ENCODE measurements at places on chromosomes 12 and 14.

- DNase-seq: peak; percentile 95
These were observed 121.8 kb downstream of the TBC1D30 start for GRCh38 chr12:64946132-64946829.

- DNase-seq: no peak
These were observed 385.6 kb upstream of the OR4E1 start for GRCh38 chr14:22059201-22059600.

- peak; percentile 55 for DNase-seq
These were observed 527.3 kb upstream of the CCDC196 start for GRCh38 chr14:65958664-65959562.

DNA sequence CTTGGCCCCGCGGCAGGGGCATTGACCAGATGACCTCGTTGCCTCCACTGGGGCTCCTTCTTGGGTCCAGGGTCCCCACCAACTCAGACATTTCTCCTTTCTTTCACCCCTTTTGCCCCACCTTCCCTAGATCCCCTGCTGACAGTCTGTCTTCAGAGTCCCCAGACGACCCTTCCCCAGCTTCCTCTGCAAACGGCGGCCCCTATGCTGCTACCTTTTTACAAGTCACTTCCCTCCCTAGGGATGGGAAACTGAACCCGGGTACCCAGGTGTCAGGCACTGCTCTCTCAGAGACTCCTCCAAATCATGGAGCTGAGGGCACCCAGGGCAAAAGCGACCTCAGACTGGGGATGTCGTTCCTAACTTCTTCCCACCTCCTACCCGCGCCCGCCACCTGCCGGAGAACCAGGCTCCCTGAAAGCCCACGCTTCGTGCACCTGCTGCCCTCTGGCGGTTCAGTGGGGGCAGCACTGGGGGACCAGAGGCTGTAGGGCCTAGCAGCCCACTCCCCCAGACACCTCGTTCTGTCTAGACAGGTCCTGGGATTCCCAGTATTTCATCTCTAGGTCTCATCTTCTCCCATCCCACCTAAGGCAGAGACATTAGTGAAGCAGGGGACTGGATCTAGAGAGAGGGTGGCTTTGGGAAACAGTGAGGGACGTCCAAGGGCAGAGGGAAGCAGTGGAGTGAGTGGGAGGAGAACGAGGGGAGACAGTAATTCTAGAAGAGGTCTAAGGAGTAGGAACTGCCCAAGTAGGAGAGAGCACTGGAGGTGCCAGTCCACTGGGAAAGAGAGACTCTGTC lies 4.9 kb downstream of the ZNF385A start:
- peak; percentile 85 for DNase-seq

DNA sequence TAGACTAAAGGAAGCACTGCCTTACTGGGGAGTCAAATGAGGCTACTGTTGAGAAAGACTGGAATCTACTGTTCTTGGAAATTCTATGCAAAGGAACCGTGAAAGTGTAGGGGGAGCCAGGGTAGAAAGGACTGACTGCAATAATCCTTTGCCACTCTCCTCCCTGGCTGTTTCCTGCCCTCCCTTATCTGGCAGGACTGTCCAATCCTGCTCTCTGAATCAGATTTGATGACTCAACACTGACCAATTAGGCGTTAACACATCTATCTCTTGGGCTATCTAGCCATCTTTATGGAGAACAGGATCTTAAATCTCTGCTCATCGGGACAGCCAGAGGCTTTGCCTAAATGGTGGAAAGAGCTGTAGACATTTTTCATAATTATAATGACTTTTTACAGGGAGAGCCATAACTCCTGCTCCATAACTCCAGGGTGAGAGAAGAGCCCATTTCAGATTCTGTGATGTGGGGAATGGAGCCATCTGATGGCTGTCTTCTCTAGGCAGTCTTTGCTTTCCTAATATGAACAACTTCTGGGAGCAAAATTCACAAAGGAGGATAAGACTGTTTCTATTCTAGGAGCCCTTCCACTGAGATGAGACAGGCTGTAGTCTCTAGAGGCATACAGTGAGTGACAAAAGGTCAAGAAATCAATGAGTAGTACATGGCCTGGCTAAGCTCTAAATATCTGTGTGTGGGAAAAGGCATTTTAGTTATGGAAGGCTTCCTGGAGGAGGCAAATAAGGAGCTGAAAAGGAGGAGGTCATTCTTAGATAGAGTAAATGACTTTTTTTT lies 68.9 kb upstream of the CISTR start:
- no peak for DNase-seq

GRCh38 chr12:120453977-120454376 lies 7.7 kb downstream of the GATC start:
- DNase-seq: no peak

DNA sequence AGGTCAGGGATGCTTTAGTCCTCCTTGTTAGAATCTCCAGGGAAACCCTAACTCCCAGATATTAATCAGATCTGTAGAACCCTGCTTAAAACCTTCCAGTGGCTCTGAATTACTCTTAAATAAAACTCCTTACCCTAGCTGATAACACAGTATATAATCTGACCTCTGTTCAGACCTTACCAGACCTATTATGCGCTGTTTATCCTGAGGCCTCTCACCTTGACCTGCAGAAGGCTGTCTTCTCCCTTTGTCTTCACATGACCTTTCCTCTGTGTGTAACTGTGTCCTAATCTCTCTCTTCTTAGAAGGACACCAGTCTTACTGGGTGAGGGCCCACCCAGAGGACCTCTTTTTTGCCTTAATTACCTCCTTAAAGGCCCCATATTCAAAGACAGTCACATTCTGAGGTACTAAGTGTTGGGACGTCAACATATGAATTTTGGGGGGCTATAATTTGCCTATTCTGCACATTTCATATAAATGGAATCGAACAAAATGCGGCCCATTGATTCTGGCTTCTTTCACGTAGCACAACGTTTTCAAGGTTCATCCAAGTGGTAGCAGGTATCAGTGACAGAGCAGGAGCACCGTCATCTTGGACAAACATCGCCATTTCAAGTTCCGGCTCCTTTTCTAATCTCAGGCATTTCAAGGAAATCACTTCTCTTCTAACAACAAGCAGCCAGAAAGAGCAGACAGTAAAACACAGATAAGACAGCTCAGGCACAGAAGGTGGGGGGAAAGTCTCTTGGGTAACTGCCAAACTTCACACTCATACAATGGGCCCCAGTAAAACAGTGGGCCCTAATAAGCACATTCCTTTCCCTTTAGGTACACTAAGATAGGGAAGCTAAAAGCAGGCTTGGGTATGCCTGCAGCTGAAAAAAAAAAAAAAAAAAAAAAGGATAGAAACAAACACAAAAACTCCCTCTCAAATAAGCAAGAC lies 200.2 kb upstream of the NUDT4 start:
- no peak for DNase-seq

DNA sequence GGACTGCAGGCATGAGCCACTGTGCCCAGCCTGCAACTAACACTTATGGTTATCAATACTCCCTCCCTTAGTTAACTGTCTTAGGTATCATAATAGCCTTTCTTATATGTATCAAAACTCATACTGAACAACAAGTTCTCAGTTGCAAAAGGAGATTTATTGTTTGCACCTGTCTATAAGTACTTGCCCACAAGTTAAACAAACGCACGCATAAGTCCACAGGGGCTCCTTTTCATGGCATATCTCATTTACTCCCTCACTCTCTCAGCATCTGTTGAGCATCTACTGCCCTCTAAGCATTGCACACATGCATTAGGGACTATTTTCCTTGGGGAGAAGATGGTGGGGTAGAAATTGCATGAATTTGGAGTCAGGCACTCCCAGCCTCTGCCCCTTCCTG lies 46.7 kb upstream of the CORO1C start:
- DNase-seq: no peak

GRCh38 chr12:97167598-97167997 lies 260.5 kb downstream of the NEDD1 start:
- DNase-seq: no peak

DNA sequence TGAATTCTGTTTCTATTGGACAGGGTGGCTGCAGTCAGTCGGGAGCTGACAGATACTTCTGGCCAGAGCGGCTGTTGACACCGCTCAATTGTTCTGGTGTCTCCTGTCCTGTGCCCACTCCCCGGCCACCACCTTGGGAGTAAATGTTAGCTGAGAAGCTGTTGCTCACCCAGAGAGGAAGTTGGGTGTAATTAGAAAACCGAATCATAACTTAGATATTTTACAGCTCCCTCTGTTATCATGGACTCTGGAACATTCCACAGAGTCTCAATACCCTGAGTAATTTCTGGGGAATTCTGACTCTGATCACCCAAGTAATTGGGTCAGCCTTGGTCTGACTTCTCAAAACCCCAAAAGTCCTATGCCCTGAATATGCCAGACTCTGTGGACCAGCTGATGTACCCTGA lies 58.3 kb upstream of the RFLNA start:
- DNase-seq: no peak

- DNase-seq: no peak
These were observed 18.7 kb upstream of the KIF26A start for GRCh38 chr14:104119488-104120251.

DNA sequence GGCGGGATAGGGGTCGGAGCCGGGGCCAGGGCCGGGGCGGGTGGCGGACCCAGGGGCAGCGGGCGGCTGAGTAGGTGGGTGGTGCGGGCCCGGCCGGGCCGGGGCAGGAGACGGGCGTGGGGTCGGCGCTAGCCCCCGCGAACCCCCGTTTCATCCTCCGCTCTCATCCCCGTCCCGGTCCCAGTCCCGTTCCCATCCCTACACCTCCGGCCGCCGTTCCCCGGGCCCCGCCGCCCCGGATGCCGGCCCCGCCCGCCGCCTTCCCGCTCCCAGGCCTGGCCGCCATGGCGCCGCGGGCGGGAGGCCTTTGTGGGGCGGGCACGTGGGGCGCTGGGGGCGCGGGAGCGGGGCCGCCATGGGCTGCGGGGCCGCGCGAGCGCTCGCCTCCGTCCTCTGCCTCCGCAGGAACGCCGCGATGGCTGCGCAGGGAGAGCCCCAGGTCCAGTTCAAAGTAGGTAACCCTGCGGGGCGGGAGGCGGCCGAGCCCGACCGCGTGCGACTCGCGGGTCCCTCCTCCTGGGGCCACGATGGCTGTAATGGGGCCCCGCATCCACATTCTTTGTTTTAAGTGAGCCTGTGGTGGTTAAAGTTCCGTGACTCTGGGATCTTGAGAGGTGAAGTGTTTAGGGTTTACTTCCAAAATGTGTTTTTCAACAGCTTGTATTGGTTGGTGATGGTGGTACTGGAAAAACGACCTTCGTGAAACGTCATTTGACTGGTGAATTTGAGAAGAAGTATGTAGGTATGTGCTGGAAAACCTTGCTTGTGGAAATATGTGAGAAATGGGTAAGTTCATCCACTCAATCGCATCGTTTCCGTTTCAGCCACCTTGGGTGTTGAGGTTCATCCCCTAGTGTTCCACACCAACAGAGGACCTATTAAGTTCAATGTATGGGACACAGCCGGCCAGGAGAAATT lies 572 bp downstream of the RAN start:
- DNase-seq: no peak

DNA sequence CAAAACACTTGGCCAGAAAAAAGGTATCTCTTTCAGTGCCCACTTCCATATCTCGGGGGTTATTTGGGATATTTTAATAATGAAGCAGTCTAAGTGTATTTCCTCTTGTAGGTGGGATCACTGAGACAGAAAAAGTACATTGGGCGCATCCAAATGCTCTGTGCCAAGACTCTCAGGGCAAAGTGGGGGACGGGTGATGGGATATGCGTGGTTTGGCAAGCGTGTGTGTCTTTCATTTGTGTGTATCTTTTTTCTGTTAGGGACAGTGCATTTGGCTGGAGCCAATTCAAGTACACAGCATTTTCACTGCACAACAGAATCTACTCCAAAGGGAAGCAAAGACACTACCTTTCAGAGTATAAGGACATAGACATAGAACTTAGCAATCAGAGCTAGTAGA lies 29.3 kb downstream of the SSPN start:
- DNase-seq: no peak

GRCh38 chr14:90111895-90112534 lies 50.2 kb downstream of the KCNK13 start:
- no peak for DNase-seq

- DNase-seq: no peak
These were observed 48.5 kb downstream of the JAG2 start for GRCh38 chr14:105120056-105120455.

DNA sequence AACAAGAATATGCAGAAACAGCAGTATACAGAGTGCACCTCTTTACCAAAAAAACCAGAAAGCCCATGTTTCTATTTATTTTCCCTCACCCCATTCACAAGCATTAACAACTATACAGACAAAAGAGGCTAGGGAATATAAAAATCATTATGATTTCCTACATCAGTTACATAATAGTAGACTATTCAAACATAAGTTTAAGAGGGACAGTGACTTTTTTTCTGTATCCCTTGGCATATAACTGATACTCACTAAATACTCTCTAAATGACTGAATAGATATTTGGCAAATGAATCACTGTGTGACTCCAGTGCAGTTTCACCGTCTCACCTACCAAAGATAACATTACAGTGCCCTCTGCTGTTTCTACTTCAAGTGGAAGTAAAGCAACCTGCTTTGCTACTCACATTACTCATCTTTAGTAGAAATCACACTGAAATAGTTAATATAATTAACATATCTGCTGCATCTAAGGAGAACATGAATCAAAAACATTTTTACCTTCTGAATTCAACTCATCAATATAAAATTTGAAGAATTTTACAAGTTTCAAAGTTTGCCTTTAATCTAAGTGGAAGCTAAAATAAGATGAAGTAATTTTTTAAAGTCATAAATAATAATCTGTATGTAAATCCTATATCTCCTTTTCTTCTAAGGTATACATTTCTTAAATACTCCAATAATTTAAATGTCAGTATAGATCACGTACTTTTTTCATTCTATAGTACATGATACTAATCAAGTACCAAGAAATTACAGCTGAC lies 103.8 kb downstream of the OSBPL8 start:
- peak; percentile 39 for DNase-seq

GRCh38 chr12:123094349-123095077 lies 56.4 kb downstream of the PITPNM2 start:
- no peak for DNase-seq

- DNase-seq: no peak
These were observed 16.0 kb downstream of the TRMT5 start for GRCh38 chr14:60964904-60965303.

DNA sequence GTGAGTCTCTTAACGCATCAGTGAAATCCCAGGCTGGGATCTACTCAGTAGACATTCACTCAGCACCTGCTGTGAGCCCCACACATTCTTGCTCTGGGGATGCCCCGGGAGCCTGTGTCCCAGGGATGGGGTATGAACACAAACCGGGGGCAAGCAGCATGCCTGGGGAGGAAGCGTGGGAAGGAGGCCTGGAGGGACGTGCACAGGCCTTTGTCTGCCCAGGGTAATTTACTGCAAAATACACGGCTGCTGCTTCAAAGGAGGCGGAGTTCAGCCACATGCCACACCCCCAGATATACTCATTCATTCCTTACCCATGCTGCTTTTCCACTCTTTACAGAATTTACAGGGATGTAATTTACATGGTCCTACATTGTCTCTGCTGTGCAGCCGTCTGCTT lies 187.8 kb downstream of the ADGRD1 start:
- DNase-seq: no peak

All from NCI-H748 treated with DMSO at 0.1 percent for 48 hours (cell line).